Activated CD4-positive, alpha-beta T cell treated with anti-CD3 and anti-CD28 coated beads for 24 hours (primary cell): ENCODE measurements at places on chromosomes 11 and 22.

DNA sequence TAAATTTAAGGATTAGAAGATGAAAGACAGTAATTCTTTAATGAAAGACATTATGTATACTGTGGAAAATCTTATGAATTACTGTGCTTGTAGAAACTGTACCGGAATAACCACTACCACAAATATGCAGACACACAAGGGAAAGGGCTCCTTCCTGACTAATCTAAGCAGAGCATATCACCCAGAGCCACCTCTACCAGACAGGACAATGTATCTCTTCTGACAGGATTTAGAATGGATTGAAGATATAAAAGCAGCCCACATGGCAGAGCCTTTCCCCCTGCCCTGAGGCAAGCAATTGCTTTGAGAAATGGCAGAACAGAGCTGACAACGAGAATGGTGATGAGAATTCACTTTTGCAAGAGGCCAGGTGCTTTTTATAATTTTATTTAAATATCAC is 144.1 kb downstream of the NOX4 start:
- DNase-seq, result no peak

DNA sequence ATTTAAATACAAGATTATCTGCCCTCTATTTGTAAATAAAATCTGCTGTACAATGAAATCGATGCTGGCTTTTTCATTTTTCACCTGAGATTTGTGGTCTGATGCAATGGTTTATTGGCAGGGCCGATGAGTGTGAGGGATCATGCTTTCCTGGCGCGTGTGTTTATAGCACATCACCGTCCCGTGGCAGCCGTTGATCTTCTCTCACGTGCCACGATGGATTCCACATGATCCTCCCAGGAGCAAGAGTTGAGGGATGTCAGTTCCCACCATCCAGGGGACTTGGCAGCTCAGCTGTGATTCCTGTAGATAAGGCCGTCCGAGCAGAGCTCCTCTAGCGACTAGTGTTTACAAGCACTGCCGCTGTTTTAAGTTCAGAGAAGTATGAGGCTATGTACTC is 213.7 kb downstream of the TBC1D22A start:
- no peak for DNase-seq

GRCh38 chr11:83241291-83241946 is 44.7 kb downstream of the CCDC90B start:
- DNase-seq, result no peak

DNA sequence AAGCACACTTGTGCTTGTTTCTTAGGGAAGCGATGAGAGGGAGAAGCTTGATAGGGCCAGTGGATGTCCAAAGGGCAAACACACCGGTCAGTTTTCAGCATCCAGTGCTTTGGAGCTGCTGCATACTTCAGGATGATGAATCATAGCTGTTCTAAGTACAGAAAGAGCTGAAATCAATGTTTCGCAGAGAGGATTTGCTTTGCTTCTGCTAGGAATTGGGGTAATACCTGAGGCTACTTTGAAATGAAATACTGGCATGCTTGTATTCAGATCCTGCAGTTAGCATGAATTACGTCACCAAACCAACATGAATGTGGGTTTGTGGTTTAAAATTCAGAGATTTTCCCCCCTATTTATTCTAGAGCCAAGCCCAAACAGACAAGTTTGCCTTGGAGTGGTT is 41.7 kb upstream of the SC5D start:
- no peak for DNase-seq

DNA sequence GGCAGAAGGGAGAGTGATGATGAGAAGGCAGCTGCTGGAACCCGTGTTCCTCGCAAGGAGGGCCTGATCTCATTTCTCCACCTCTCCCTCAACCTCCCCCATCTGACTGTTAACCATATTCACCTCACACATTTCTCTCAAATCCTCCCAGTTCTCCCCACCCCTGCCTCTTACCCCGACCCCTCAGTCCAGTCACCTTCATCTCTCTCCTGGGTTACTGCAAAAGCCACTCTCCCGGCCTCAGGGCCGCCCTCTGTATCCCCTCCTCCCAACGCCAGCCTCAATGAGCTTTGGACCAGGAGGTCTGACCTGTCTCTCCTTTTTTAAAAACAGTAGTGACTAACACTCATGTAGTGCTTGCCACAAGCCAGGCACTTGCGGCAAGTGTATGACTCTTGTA is 29.5 kb upstream of the LMO1 start:
- DNase-seq, result no peak

DNA sequence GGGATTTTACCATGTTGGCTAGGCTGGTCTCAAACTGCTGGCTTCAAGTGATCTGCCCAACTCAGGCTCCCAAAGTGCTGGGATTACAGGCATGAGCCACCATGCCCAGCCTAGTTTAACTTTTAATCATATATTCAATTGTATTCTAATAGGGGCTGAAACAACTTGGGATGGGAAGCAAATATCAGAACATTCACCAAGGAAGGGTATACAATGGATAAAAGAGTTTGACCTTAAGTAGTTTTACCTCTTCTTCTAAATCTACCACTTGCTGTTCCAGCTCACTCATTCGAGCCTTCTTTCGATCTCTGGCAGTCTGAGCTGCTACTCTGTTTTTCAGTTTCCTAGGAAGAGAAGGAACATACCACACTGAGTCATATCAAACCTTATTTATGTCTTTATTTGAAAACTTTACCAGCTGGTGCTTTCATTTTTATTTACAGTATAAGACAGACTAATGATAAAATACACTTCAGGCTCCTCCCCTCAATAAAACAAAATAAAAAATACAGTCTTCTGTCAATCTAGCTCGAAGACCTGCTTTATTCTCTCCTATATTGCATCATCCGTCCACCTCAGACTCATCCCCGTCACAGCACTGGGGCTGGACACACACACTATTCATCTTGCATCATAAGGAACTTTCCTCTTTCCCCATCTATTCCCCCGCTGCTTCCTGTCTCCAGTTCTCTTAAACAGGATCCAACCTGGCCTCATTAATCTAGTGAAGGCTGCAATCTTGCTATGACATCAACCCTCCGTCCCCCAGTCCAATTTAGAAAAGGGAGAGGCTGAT is 1.4 kb downstream of the XBP1 start:
- no peak for DNase-seq

- no peak for DNase-seq
Measured at GRCh38 chr22:35892192-35892591, 136.4 kb downstream of the RBFOX2 start.

GRCh38 chr11:20113149-20113438 is 47.2 kb downstream of the DBX1 start:
- DNase-seq, result no peak
